Pancreas (tissue), 10 donors: ENCODE measurements at places on chromosomes 2 and 18. TPM values are rescaled to one million over a fixed set of nuclear protein-coding genes. Genes with fewer than 3 reads are reported as not detected.

Gene LHCGR
- polyA plus RNA-seq = not detected

Gene AKAIN1
- polyA plus RNA-seq = 6.8 TPM

GRCh38 chr2:37507051-37507410, 162.6 kb downstream of the QPCT start:
- no peaks in the 10 kb centered on the region for H3K27me3 ChIP-seq
- H3K4me1 ChIP-seq = no peaks in the 10 kb centered on the region
- H3K27ac ChIP-seq = no peak overlapping the region
- H3K36me3 ChIP-seq = no peaks in the 10 kb centered on the region
- H3K4me3 ChIP-seq = no peak overlapping the region

DNA sequence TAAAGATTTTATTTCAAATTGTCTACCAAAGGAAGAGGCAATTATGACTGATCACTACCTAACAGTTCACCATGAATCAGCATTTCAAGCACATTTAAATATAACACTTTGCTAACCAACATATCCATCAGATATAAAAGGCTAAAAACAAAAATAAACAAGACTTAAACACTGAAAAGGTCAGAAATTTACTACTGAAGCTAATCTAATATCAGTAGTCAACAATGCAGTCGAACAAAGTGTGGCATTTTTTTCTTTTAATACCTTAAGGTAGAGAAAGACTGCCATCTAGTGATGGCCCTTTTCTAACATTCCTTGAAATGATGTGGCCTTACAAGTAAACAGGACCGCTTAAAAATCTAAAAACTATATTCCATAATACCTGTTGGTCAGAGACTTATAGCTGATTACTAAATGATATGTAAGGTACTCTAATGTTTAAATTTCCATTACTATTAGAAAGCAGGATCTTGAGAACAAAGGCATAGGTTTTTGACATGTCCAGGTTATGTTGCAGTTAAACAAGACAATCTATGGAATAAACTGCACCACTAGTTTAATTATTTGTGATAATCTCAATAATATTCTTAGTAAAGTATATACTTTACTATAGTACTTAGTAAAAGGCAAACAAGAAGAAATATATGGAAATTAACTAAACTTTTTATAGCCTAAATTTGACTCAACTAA, 80.0 kb downstream of the EXOC6B start:
- no peaks in the 10 kb centered on the region for H3K27me3 ChIP-seq
- H3K36me3 ChIP-seq = no peaks in the 10 kb centered on the region
- H3K4me3 ChIP-seq = no peak overlapping the region
- no peak overlapping the region for H3K27ac ChIP-seq
- DNase-seq = no peak

DNA sequence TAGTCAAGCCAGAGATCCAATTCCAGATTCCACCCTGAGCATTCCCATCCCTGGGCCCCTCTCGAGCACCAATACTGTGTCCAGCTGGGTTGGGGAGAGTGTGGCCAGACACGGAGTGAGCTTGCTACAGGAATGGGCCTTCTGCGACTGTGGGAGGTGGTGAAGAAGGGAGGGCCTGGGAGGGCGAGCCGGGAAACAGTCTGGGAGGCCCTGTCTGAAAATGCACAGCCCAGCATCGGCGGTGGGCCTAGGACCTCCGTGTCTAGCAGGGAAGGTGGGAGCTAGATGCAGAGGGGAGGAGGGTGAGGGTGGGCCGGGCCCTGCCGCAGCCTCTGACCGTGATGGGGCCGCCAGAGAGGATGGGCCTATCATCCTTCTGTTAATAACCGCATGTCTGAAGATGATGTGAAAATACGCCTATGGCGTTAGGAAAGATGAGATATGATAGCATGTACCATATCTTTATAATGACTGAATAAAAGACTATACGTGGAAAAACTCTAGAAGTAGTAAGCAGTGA, 1.9 kb upstream of the OTOS start:
- no peak overlapping the region for H3K4me3 ChIP-seq
- no peak overlapping the region for H3K27ac ChIP-seq
- no peak for DNase-seq
- H3K4me1 ChIP-seq = no peaks in the 10 kb centered on the region
